Osteocyte (in vitro differentiated cells): ENCODE measurements at places on chromosomes 16 and 17. TPM values are rescaled to one million over a fixed set of nuclear protein-coding genes. Genes with fewer than 3 reads are reported as not detected.

KCNJ2 gene
- not detected in 2 replicates for total RNA-seq

TMIGD1 gene
- not detected in 2 replicates for total RNA-seq

MSLN gene
- 0.19 and 0.21 TPM in 2 replicates for total RNA-seq

EIF3CL gene
- 103 and 106 TPM in 2 replicates for total RNA-seq

DNASE1L2 gene
- total RNA-seq: 1.2 and 1.7 TPM in 2 replicates

PRRT2 gene
- total RNA-seq: 8.8 and 13.4 TPM in 2 replicates

DNA sequence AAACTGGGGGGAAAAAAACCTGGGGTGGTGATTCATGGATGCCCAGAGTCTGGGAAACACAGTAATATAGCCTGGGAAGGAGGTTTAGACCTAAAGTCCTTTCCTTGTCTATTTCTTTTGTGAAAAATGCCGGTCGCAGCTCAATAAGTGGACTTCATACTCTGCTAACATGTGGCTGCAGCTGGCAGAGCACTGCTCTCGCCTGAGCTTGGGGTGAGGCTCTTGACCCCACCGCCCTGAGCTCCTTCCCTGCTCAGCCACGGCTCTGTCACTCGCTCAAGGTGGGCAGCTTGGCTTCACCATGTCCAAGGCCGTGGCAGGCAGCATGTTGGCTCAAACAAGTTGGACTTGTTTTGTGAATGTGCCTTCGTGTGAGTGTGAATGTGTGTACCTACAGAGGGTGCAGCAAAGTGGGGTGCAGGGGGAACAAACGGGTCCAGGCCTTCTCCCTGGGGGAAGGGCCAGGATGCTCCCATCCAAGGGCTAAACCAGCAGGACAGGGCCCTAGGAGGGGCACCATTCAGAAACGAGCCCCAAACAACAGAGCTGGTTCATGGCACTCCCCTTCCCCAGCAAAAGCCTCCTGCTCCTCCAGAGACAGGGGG, 4.9 kb downstream of the FA2H start:
- peaks cover 5% of the 10 kb centered on the region for H3K4me1 ChIP-seq
- H3K4me3 ChIP-seq: no peak overlapping the region
- H3K27ac ChIP-seq: no peak overlapping the region
- H3K36me3 ChIP-seq: no peaks in the 10 kb centered on the region
- DNase-seq: no peak
- H3K27me3 ChIP-seq: peaks cover 68% of the 10 kb centered on the region

- H3K27me3 ChIP-seq: no peaks in the 10 kb centered on the region
- H3K4me3 ChIP-seq: no peak overlapping the region
- DNase-seq: no peak
Observed at GRCh38 chr17:57636274-57636673, 108.8 kb downstream of the CCDC182 start.

GRCh38 chr16:2145843-2146242, 2.6 kb upstream of the RAB26 start:
- no peaks in the 10 kb centered on the region for H3K27me3 ChIP-seq
- peaks cover 26% of the 10 kb centered on the region for H3K4me1 ChIP-seq
- H3K36me3 ChIP-seq: no peaks in the 10 kb centered on the region
- DNase-seq: no peak
- no peak overlapping the region for H3K27ac ChIP-seq
- no peak overlapping the region for H3K4me3 ChIP-seq

DNA sequence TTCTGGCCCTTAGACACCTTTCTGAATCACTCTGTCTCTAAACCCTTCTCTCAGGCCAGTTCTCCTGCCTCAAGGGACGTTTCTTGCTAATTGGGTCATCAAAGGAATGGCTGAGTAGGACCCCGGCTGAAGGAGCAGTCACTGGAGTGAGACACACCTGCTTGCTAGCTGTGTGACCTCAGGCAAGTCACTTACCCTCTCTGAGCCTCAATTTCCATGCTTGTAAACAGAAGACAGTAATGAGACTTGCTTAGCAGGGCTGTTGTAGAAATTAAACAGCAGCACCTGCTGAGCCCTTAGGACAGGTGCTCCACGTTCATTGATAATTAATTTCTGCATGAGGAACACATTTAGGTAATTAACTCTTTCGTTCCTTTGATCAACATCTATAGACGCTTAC, 6.8 kb downstream of the CIBAR2 start:
- DNase-seq: no peak
- peaks cover 13% of the 10 kb centered on the region for H3K27me3 ChIP-seq
- H3K36me3 ChIP-seq: no peaks in the 10 kb centered on the region
- H3K27ac ChIP-seq: no peak overlapping the region
- no peaks in the 10 kb centered on the region for H3K4me1 ChIP-seq

- peaks cover 2% of the 10 kb centered on the region for H3K36me3 ChIP-seq
- peaks cover 78% of the 10 kb centered on the region for H3K4me1 ChIP-seq
- no peak for DNase-seq
- H3K27ac ChIP-seq: peak overlapping the region; percentile 87
- peak overlapping the region; percentile 18 for H3K4me3 ChIP-seq
Observed at GRCh38 chr17:59366773-59367656, 35.6 kb downstream of the YPEL2 start.

GRCh38 chr16:86016201-86016965, 117.4 kb downstream of the IRF8 start:
- no peak overlapping the region for H3K27ac ChIP-seq
- H3K27me3 ChIP-seq: peaks cover 12% of the 10 kb centered on the region
- H3K4me3 ChIP-seq: no peak overlapping the region
- H3K36me3 ChIP-seq: no peaks in the 10 kb centered on the region
